Activated CD4-positive, alpha-beta T cell treated with anti-CD3 and anti-CD28 coated beads for 36 hours (primary cell): ENCODE measurements at places on chromosomes 11 and 22. TPM values are rescaled to one million over a fixed set of nuclear protein-coding genes. Genes with fewer than 3 reads are reported as not detected.

RFPL3 gene
- not detected for total RNA-seq

HBE1 gene
- not detected for total RNA-seq

GGTLC2 gene
- total RNA-seq: not detected

OR5AK2 gene
- total RNA-seq: not detected

KBTBD3 gene
- 8.9 TPM for total RNA-seq

- DNase-seq: no peak
Observed at GRCh38 chr22:27992294-27993165, 73.5 kb upstream of the PITPNB start.
